Mesothelial cell of epicardium (in vitro differentiated cells): ENCODE measurements at places on chromosomes 7 and 10. TPM values are rescaled to one million over a fixed set of nuclear protein-coding genes. Genes with fewer than 3 reads are reported as not detected.

The CRHR2 gene
- not detected in 3 replicates for total RNA-seq

- no peak for DNase-seq
These were observed 43.3 kb upstream of the ASAH2 start for GRCh38 chr10:50294582-50294981.

The CFAP58 gene
- 0.58 to 1.4 TPM (median 1.1 TPM) in 3 replicates for total RNA-seq

DNA sequence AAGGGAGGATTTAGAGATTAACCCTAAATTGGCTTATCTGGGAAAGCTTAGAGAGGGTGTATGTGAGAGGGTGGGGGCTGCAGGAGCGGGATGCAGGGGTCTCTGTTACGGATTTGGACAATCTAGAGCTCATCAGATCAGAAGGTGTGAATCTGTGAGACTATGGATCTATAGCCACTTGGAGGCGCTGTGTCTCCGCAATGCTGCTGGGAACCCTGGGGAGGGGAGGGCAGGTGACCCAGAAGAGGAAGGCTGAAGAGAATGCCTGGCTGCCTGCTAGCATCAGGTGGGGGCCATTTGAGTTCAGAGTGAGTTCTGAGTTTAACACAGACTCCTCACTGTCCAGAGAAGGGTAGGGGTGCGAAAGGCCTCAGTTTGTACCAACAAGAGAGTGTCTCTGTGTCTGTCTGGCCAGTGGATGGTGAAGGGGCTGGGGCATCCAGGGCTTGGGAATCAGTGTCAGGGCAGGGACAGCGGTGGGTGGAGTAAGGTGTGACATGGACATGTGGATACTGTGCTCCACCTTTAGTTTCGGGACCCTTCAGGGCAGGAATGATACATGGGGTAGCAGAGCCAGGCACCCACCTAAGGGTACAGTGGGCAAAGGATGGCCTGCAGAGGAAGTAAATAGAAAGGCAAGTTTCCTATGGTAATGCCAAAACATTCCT, 187.3 kb upstream of the PRSS58 start:
- no peak for DNase-seq

DNA sequence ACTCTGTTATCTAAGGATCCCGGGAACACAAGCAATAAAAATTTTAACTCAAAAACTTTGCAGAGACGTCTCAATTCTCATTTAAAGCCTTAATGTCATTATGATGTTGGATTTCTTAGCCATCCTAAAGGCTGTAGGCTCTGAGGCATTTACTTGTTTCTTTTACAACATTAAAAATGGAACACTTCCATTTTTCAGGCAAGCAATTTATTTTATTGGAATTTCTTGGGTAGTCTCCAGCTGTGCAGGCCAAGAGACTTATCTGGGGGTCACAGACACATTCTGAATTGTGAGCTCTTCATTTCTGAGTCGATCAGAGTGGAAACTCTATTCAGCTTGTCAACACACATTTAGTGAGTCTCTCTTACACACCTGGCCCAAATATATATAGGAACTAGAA, 48.0 kb upstream of the KIF5B start:
- no peak for DNase-seq

GRCh38 chr10:48340734-48341133, 34.3 kb downstream of the MAPK8 start:
- DNase-seq: no peak

GRCh38 chr7:148623586-148624282, 33.2 kb downstream of the C7orf33 start:
- no peak for DNase-seq

DNA sequence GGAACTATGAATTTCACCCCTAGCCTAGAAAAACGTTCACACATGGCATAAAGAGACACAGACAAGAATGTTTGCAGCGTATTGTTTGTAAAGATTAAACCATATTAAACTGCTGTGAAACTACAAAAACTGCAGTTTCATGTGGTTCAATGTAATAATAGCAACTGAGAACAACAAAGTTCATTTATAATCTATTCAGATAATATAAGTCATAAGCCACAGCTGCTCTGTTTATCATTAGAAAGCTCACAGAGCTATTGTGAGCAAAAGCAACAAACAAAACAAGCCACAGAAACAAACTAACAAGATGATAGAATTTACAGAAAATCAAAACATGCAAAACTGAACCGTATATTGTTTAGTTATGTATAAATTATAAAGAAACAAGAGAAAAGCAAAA, 113.5 kb downstream of the AHR start:
- DNase-seq: no peak
